ENCODE measurements at places on chromosomes 11 and 22.

DNA sequence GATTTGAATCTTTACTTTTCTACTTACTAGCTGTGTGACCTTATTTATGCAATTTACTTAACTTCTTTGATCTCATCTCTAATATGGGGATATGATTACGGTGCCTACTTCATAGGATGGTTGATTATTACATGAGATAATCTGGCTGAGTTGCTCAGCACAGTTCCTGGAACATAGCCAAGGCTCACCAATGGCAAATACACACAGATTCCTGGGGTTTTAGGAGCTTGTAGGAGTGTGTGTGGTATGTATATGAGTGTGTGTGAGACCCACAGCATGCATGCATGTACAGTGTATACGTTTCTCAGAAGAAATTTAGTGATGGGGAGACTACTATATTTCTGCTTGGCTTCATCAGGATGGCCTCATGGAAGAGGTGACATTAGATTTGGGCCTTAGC, 256.9 kb downstream of the KIRREL3 start:
- DNase-seq: no peak

- DNase-seq: peak; percentile 59
Measured at GRCh38 chr11:72844356-72844755, 30.1 kb downstream of the ATG16L2 start.

DNA sequence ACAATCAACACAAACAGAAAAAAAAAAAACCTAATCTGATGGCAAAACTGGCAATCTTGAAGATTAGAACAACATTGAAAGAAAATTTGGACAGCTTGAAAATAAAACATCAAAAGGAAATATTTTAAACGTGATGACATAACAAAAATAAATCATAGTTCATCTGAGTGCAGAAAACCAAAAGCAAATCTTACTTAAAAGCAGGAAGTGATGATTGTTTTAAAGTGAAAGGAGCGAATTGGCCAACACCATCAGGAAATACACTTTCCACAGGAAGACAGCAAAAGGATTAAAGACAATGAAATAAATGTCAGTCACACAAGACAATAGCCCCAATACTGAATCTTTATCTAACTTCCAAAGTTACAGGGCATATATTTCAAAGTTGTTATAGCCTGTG, 696.5 kb upstream of the CHORDC1 start:
- DNase-seq: no peak

DNA sequence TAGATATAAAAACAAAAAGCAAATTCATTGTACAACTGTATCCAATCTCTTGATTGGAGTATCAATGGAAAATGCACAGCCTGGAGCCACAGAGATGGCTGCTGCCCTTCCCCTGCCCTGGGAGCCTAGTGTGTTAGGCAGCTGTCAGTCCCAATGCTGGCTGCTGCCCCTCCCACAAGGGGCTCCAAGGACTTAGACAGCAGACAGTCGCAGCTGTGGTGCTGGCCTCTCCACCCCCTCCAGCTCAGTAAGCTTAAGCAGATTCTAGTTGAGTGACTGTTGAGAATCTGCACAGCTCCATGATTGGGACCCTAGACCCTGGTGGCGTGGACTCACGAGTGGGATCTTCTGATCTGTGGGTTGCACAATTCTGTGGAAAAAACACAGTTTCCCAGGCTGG, 1511.2 kb downstream of the FAM181B start:
- DNase-seq: no peak

- DNase-seq: no peak
Measured at GRCh38 chr22:49408102-49408836, 419.4 kb downstream of the BRD1 start.

DNA sequence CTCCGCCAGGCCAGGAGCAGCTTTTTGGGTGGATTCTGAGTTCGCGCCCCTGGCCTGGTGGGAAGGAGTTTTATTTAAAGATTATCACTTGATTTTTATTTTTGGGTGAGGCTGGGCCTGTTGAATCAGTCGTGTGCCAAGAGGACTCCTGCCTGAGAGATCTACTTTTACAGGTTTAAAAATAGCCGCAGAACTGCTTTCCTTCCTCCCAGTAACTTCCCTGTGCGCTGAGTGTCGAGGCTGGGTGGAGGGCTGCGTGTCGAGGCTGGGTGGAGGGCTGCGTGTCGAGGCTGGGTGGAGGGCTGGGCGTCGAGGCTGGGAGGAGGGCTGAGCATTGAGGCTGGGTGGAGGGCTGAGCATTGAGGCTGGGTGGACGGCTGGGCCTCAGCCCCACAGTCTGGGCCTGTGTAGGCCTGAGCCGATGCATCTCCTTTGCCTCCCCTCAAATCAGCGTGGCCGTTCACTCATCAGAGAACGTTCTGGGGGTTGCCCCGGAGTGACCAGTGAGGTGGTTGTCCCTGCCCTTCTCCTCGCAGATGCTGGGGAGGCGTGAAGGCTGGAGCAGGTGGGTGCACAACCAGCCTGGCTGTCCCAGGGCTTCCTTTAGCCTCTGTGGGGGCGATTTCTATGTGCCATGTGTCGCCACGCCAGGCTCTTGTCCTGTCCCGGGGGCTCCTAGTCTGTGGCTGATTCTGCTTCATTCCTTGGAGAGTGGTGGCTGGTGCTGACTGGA, 30.1 kb downstream of the GRAMD4 start:
- no peak for DNase-seq

- no peak for DNase-seq
Measured at GRCh38 chr22:38946771-38947170, 10.6 kb upstream of the APOBEC3A start.

- peak; percentile 80 for DNase-seq
Measured at GRCh38 chr11:123559523-123559955, 94.9 kb downstream of the SCN3B start.

GRCh38 chr11:445765-446588, 4.1 kb upstream of the PTDSS2 start:
- DNase-seq: no peak

DNA sequence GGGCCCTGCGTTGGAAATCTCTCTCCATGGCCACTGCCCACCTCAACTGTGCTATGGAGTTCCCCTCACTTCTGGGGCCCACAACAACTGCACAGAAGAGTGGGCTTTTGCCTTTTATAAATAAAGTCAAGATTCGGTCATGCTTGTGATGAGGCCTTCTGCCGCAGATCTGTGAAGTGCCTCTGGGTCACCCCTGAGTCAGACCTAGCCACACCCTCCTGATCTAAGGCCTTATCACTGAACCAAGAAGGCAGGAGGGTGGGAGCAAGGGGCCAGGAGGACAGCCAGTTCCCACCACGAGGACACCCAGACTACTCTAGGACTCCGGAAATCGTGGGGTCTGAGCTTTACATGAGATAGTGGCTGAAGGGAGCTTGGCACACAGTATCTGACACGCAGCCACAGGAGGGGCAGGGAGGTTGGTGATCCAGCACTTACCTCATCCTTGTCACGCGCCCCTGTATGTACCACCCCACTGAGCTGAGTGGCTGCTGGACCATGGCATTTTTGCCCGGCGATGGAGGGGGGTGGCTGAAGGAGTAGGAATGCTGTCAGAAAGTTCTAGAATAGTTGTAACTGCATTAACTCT, 115.7 kb downstream of the ABTB2 start:
- DNase-seq: no peak

DNA sequence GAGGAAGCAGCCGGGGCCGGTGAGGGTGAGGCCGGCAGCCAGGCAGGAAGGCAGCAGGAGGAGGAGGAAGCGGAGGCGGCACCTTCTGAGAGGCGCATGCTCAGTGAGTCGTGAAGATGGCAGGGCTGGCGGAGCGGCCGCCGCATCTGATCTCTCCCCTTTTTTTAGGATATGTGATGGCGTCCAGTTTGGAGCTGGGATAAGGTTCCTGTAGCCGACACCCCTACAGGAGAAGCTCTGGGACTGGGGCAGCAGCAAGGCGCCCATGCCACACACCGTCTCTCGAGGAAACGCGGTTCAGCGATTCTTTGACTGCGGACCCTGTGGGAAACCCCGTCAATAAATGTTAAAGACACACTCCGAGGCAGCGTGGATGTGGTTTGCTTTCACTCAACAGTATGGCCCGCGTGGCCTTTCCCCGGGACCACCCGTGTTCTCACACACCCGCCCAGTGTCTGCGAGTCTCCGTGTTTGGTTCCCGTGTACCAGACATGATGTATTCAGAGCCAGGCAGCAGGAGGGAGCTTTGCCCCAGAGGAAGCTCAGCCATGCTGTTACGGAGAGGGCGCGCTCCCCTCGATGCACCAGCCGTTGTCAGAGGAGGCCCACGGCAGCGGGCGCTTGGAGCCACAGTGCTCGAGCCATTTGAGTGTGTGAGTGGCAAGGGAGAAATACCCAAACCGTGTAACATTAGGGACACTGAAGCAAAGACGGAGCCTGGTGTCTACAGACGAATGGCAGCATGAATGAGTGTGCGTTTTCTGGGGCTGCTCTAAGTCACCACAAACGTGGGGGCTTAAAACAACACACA, 27.7 kb upstream of the PARVB start:
- peak; percentile 56 for DNase-seq

- DNase-seq: no peak
Measured at GRCh38 chr22:38944653-38945052, 12.8 kb upstream of the APOBEC3A start.

DNA sequence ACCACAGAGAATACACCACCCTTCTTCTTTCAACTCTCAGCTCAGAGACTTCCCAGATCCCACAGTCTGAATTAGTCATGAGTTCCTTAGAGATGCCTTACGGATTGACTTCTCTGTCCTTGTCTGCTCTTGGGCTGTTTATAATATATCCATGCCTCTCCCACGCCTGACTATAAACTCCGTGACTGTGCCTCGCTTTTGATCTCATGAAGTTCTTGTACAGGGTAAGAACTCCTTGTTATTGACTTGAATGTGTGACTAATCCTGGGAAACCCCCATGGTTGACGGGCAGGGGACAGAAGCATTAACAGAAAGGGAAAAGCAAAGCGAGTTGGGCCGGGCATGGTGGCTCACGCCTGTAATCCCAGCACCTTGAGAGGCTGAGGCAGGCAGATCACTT, 62.4 kb upstream of the POU2AF1 start:
- DNase-seq: no peak

- no peak for DNase-seq
Measured at GRCh38 chr11:74322667-74323066, 11.2 kb upstream of the P4HA3 start.

- no peak for DNase-seq
Measured at GRCh38 chr22:32142600-32142999, 16.5 kb downstream of the C22orf42 start.

DNA sequence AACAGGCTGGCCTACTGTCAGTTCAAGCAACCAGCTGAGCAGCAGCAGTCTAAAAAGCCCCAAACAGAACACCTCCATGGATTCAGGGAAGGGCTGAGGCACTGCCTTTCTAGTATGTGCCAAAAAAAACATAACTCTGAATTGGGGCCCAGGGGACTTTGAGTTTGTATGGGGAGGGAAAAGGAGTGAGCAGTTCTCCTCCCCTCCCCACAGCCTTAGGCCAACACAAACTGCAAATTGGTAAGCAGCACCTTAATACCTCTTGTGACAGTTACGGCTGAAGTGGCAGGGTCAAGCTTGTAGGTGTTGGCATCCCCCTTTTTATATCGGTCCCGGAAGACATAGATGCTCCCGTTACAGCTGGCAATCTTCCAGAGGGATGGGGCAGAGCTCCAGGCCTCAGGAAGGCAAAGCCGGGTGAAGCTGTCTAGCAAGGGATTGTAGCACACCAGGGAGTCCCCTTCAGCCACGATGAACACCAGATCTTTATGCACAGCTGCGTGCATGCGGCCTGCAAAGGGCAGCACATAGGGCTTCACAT, 6.0 kb downstream of the KBTBD4 start:
- no peak for DNase-seq

- DNase-seq: peak; percentile 91
Measured at GRCh38 chr22:38505541-38506117, 482 bp downstream of the DDX17 start.

GRCh38 chr11:70574725-70575347, 176.5 kb downstream of the CTTN start:
- DNase-seq: no peak

GRCh38 chr11:70695086-70695960, 297.0 kb downstream of the CTTN start:
- DNase-seq: no peak

- no peak for DNase-seq
Measured at GRCh38 chr11:44789496-44789895, 62.7 kb downstream of the TSPAN18 start.

GRCh38 chr22:35397095-35397904, 2.6 kb upstream of the MCM5 start:
- no peak for DNase-seq

- no peak for DNase-seq
Measured at GRCh38 chr11:12565406-12565805, 108.8 kb upstream of the TEAD1 start.

DNA sequence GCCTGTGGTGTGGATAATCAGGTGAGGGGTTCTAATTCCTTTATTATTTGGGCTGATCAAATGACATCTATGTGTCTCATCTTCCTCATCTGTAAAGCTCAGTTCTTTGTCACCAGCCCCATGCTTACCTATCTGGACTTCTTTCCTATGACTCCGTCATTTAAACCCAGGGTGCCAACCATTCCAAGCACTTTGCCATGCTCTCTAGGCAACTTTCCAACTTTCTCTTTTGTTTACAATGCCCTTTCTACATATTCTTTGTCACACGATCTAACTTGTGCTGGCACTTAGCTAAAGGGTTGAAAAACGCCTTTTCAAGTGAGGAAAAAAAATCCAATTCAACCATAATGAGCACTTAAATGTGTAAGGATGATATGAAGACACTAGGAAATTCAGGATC, 27.9 kb downstream of the EXPH5 start:
- no peak for DNase-seq

- no peak for DNase-seq
Measured at GRCh38 chr11:129849447-129850130, 33.9 kb downstream of the TMEM45B start.

DNA sequence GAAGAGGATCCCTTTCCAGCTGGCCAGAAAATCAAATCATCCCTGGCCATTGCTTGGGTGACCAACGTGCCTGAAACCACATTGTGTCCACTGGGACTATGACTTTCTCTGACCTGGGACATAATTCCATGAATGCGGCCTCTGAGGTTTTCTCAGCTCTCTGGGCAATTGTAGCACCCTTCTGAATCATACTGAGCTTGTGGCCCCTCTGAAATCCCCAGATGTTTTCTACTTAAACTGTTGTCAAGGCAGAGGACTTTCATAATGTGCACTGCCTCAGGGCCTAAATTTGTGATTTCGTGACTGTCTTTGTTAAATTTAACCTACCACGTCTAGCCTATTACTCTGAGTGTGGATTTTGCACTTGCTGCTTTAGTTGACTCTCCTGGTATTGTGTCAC, 321.1 kb upstream of the PLET1 start:
- no peak for DNase-seq

- DNase-seq: no peak
Measured at GRCh38 chr11:96130061-96130620, 206.2 kb upstream of the MTMR2 start.

DNA sequence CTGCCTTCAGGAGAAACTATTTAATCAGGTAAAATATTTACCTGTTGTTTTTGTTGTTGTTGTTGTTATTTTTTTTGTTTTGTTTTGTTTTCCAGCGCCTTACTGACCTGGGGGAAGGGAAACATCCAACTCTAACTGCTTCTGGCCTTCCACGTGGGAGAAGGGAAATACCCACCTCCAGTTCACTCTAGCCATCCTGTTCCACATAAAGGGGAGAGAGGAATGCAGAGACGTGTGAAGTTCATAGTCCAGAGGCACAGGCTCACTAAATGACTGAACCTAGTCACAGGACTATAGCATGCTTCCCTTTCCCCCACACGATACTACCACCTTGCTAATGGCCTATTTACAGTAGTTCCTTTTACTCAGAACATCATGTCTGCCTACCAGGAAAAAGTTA, 72.4 kb upstream of the VSTM5 start:
- no peak for DNase-seq
